ENCODE measurements at places on chromosomes 7 and 10. TPM values are rescaled to one million over a fixed set of nuclear protein-coding genes. Genes with fewer than 3 reads are reported as not detected.

GRCh38 chr10:92763634-92764155 is 73.9 kb downstream of the HHEX start:
- H3K36me3 ChIP-seq: no peaks in the 10 kb centered on the region
- H3K27me3 ChIP-seq: no peaks in the 10 kb centered on the region

DNA sequence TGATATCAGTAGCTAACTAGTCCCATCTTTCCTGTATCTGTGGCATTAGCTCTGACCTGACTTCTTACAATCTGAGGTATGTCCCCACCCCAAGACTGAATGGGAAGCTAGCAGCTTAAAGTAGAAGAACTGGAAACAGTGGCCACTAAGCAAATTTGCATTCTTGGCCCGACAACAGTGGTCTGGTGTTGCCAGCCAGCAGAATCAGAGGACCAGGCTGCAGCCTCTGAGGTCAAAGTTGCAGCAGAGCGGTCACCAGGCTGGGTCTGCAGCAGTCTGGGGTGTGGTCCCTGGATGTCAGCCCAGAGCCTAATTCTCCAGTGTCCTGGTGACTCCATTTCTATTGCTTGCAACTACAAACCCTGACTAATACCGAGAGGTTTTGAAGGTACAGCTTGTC is 26.3 kb downstream of the FAM107B start:
- DNase-seq: no peak
- H3K27ac ChIP-seq: no peak overlapping the region
- no peak overlapping the region for H3K4me3 ChIP-seq
- no peaks in the 10 kb centered on the region for H3K36me3 ChIP-seq
- H3K27me3 ChIP-seq: peaks cover 15% of the 10 kb centered on the region
- H3K4me1 ChIP-seq: peaks cover 9% of the 10 kb centered on the region

DNA sequence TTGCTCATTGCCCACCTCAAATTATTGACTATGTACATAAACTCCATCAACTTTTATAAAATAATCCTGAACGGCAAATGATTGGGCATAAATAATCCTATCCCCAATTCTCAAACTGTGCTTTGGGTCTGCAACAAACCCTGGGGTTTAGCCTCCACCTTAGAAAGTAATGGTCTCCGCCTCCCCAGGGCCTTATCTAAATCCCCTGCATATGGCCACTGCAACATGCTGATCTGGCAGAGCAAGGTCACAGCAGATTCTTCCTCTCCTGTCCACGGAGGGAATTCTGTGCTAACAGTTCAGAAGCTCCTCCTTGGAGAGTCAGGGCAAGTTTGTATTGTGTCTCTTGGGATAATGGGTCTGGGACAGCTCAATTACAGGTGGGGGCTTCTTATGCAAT is 18.4 kb downstream of the FXYD4 start:
- DNase-seq: no peak
- H3K27me3 ChIP-seq: peaks cover 2% of the 10 kb centered on the region
- H3K27ac ChIP-seq: peak overlapping the region; percentile 29
- peaks cover 52% of the 10 kb centered on the region for H3K36me3 ChIP-seq
- peaks cover 43% of the 10 kb centered on the region for H3K4me1 ChIP-seq
- H3K4me3 ChIP-seq: no peak overlapping the region

DNA sequence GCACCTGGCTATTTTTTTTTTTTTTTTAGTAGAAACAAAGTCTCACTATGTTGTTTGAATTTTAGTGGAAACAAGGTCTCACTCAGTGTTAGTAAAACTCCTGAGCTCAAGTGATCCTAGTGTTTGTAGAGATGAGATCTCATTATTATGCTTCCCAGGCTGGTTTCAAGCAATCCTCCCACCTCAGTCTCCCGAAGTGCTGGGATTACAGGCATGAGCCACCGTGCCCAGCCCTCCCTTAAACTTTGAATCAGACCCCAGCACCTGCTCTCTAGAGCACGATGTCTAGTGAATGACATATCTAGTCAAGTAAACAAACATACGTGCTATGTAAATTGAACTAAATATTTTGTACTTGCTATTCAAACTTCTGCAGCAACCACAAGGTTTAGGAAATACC is 105.6 kb upstream of the MYO3A start:
- H3K27ac ChIP-seq: no peak overlapping the region
- DNase-seq: no peak
- H3K4me1 ChIP-seq: no peaks in the 10 kb centered on the region
- H3K36me3 ChIP-seq: no peaks in the 10 kb centered on the region
- no peaks in the 10 kb centered on the region for H3K27me3 ChIP-seq

GRCh38 chr10:97503406-97503805 is 4.7 kb downstream of the UBTD1 start:
- H3K36me3 ChIP-seq: no peaks in the 10 kb centered on the region
- DNase-seq: no peak
- peaks cover 31% of the 10 kb centered on the region for H3K4me1 ChIP-seq
- H3K27ac ChIP-seq: no peak overlapping the region
- no peak overlapping the region for H3K4me3 ChIP-seq

- H3K27ac ChIP-seq: no peak overlapping the region
- no peak for DNase-seq
- H3K4me1 ChIP-seq: no peaks in the 10 kb centered on the region
- H3K27me3 ChIP-seq: peaks cover 16% of the 10 kb centered on the region
- H3K4me3 ChIP-seq: no peak overlapping the region
- H3K36me3 ChIP-seq: no peaks in the 10 kb centered on the region
These were observed 69.7 kb upstream of the LRRC18 start for GRCh38 chr10:49009199-49009979.

DNA sequence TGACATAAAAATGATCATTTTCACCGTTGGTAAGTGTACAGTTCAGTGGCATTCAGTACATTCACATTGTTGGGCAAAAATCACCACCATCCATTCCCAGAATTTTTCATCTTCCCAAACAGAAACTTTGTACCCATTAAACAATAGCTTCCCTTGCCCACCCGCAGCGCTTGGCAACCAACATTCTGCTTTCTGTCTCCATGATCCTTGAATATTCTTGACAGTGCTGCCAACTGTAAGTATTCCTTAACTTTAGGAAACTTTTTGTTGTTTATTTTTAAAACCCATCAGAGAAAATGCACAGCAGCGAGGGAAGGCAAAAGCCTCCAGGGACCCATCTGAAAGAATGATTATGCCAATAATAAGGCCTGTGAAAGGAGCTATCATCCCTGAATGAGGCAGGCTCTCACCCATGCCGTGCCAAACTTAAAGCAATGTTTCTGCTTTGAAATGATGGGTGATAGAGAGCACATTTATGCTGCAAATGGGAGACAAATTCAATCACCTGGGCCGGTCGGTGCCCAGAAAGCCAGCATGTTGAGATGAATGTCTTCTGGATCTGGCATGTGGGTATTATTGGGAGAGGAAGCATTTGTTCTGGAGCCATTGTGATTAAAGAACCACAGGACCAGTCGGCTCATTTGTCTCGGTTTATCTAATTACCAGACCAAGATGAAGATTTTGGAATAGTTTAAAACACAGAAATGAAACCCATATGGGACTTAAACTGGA is 202.1 kb upstream of the NPVF start:
- H3K27me3 ChIP-seq: no peaks in the 10 kb centered on the region
- no peaks in the 10 kb centered on the region for H3K36me3 ChIP-seq
- DNase-seq: no peak
- no peak overlapping the region for H3K4me3 ChIP-seq
- no peaks in the 10 kb centered on the region for H3K4me1 ChIP-seq
- no peak overlapping the region for H3K27ac ChIP-seq

DNA sequence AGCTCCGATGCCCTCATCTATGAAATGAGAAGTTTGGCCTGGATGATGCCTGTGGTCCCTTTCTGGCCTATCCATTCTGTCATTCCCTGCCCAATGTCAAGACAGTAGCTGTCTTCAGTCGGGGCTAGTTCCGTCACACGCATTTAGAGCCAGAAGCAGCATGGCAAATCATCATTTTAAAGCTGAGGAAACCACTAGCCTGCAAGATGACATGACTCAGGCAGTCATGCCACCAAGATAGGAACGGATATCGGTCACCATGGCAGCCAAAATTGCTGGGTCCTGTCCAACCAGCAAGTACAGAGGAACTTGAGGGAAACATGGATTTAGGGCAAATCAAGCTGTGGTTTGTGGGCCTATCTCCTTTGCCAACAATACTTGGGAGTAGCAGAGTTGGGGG is 64.5 kb upstream of the MRLN start:
- no peak overlapping the region for H3K27ac ChIP-seq
- peaks cover 12% of the 10 kb centered on the region for H3K4me1 ChIP-seq
- H3K4me3 ChIP-seq: no peak overlapping the region
- no peaks in the 10 kb centered on the region for H3K27me3 ChIP-seq
- no peaks in the 10 kb centered on the region for H3K36me3 ChIP-seq

- H3K4me3 ChIP-seq: no peak overlapping the region
- peak; percentile 55 for DNase-seq
- H3K4me1 ChIP-seq: peaks cover 19% of the 10 kb centered on the region
- peaks cover 6% of the 10 kb centered on the region for H3K36me3 ChIP-seq
These were observed 197.3 kb downstream of the PRPF18 start for GRCh38 chr10:13784067-13784466.

- no peak for DNase-seq
- H3K27me3 ChIP-seq: no peaks in the 10 kb centered on the region
- H3K4me1 ChIP-seq: peaks cover 63% of the 10 kb centered on the region
- peaks cover 5% of the 10 kb centered on the region for H3K36me3 ChIP-seq
These were observed 70.7 kb downstream of the LCOR start for GRCh38 chr10:96902731-96903358.

DNA sequence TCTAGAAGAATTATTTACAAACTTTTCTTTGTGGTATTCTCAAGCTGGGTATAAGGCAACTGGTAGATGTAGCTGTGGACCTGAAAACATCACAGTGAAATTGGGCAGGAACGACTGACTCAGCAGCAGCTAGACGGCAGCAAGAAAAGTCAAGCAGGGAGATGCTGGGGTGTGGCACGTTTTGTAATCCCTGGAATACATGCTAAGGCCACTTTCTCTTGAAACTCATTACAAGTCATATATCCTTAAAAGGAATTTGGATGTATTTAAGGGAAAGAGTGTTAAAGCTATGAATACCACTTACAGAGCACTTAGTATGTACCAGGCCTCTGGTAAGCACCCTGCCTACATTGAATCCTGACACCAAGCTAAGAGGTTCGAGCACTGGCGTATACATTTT is 17.4 kb downstream of the BEND7 start:
- H3K27ac ChIP-seq: no peak overlapping the region
- peaks cover 23% of the 10 kb centered on the region for H3K27me3 ChIP-seq
- DNase-seq: no peak
- no peak overlapping the region for H3K4me3 ChIP-seq
- no peaks in the 10 kb centered on the region for H3K36me3 ChIP-seq

GRCh38 chr7:73983437-73984164 is 44.4 kb upstream of the ELN start:
- H3K27ac ChIP-seq: no peak overlapping the region
- H3K4me3 ChIP-seq: no peak overlapping the region
- no peak for DNase-seq
- no peaks in the 10 kb centered on the region for H3K27me3 ChIP-seq
- H3K36me3 ChIP-seq: no peaks in the 10 kb centered on the region

GRCh38 chr10:62178568-62178967 is 90.1 kb downstream of the RTKN2 start:
- H3K27me3 ChIP-seq: peaks cover 4% of the 10 kb centered on the region
- no peak overlapping the region for H3K4me3 ChIP-seq
- peaks cover 17% of the 10 kb centered on the region for H3K4me1 ChIP-seq
- DNase-seq: no peak
- no peak overlapping the region for H3K27ac ChIP-seq

DNA sequence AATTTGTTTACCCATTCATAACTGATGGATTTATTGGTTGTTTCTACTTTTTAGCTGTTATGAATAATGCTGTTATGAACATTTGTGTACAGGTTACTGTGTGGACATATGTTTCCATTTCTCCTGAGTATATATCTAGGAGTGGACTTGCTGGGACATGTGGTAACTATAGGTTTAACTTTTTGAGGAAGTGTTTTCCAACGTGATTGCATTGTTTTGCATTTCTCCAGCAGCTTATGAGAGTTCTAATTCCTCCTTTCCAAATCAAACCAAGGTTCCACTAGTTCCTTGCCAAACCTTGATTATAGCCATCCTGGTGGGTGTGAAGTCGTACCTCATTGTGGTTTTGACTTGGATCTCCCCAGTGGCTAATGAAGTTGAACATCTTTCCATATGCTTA is 2.6 kb upstream of the PRF1 start:
- no peaks in the 10 kb centered on the region for H3K36me3 ChIP-seq
- no peaks in the 10 kb centered on the region for H3K4me1 ChIP-seq
- no peak overlapping the region for H3K4me3 ChIP-seq
- no peak overlapping the region for H3K27ac ChIP-seq
- H3K27me3 ChIP-seq: peaks cover 27% of the 10 kb centered on the region

DNA sequence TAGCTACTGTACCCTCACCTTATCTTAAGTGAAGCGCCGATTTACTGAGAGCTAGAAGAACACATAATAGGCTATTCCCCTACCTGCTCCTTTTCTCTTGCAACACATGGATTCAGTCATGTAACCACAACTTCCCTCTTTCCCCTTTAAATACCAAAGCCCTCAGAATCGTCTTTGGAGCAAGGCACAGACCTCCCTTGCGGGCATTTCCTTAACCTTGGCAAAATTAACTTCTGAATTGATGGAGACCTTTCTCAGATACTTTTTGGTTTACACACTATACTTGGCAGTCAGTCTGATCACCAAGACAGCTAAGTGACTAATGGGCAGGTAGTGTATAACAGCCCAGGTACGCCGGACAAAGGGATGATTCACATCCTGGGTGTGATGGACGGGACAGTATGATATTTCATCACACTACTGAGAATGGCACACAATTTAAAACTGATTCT is 72.7 kb upstream of the SEC61G start:
- H3K36me3 ChIP-seq: peaks cover 5% of the 10 kb centered on the region
- peaks cover 15% of the 10 kb centered on the region for H3K4me1 ChIP-seq
- DNase-seq: no peak
- no peak overlapping the region for H3K27ac ChIP-seq
- peaks cover 4% of the 10 kb centered on the region for H3K27me3 ChIP-seq

DNA sequence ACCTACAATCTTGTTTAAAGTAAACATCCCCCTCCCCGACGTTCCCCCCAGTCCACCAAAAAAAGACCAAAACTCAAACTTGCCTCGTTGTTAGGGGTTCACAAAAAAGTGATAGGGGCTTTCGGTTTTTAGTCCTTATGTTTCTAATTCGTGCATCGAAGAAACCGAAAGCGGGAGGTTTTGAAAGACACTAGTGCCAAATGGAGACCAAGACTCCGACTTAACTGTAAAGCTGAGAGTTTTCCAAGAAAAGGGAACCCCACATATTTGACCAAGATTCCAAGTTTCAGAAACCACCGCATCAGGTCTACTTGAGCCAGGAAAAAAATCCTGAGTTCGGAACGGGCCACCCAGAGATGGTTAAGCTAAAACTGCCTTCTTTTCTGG is 534 bp downstream of the PSMA2 start:
- H3K27ac ChIP-seq: peak overlapping the region; percentile 98
- DNase-seq: no peak
- peak overlapping the region; percentile 100 for H3K4me3 ChIP-seq
- H3K36me3 ChIP-seq: peaks cover 10% of the 10 kb centered on the region
- H3K4me1 ChIP-seq: peaks cover 48% of the 10 kb centered on the region
- no peaks in the 10 kb centered on the region for H3K27me3 ChIP-seq

Gene POM121
- total RNA-seq: 40.8 TPM

Gene AKR1C4
- not detected for total RNA-seq

Gene LRIT1
- not detected for total RNA-seq

Measured in HFFc6 (cell line).